ENCODE measurements at places on chromosomes 12 and 14.

- no peak for DNase-seq
These were observed 11.4 kb upstream of the AACS start for GRCh38 chr12:125053821-125054220.

DNA sequence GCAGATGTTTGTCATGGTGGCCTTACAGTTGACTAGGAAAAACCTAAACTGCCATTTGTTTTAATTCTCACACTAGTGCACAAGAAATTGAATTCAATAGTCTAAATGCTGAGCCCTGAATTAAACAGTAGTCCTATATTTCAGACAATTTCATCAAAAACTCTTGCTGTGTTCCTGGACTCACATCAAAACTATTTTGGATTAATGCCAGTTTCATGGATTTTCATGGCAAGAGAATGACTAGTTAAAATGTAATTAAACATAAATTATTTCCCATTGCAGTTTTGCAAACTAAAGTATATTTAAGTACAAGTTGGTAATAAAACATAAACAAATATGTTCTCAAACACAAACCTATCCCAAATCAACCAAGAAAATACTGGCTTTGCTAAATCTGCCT is 468.0 kb upstream of the PRICKLE1 start:
- DNase-seq = no peak

DNA sequence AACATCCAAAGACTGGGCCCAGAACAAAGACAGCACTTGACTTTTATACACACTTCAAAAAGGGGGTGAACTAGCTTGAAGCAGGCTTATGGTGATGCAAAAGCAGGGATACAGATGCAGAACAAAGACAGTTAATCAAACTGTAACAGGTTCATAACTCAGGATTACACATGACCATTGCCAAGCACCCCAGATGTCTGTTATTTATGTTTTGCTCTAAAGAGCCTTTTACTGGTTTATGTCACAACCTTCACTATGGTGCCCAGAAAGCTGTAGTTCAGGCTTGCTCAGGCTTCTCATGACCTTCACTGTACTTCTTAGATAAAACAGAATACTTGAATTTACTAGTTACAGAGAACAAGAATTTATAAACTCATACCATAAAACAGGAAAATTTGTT is 31.7 kb upstream of the SLC38A4 start:
- no peak for DNase-seq

GRCh38 chr14:67583711-67584644 is 16.1 kb downstream of the PIGH start:
- peak; percentile 67 for DNase-seq

DNA sequence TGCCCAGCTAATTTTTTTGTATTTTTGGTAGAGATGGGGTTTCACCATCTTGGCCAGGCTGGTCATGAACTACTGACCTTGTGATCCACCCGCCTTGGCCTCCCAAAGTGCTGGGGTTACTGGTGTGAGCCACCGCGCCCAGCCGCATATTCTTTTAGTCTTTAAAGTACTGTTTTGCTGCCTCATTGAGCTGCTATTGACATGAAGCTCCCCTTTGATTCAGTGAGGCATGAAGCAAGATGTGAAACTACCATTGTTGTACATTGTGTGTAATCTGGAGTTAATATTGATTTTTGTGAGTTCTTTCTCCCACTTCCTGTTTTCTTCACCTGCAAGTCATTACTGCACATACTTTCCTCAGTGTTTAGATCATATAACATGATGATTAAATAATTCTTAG is 80.8 kb downstream of the MNAT1 start:
- DNase-seq = peak; percentile 70

GRCh38 chr14:70045844-70046535 is 142.8 kb downstream of the SLC8A3 start:
- peak; percentile 60 for DNase-seq

DNA sequence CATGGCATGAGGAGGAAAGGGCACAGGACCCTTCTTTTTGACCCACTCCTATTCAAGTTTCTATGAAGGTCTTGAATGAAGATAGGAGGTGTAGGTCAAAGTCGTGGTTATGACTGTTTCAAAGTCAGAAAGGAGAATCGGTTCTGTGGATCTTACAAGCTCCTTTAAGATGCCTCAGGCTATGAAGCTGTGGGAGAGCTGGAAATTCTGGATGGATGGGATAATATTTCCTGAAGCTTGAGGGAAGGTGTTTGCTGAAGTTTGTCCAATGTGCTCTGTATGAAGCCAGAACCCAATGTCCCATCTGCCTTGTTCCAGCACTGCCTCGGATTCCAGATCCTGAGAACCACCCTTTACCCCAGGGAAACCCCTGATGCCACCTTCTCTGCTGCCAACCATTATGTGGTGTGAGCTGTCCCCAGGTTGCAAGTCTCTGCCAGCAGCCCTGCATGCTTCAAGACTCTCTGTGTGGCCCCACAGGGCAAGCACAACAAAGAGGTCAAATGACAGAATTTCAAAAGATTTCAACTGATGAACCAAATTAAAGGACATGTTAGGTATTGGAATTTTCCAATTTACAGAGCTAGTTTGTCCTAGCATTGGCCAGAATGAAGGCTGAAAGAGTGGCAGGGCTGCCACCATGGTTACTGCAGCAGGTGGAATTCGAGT is 472.0 kb downstream of the RGS6 start:
- no peak for DNase-seq

- no peak for DNase-seq
These were observed at the start of gene EFS for GRCh38 chr14:23365036-23365731. EFS (minus strand) TSS chr14:23365172; CDS start chr14:23365025, 147 bp downstream.

GRCh38 chr12:32870716-32871115 is 25.9 kb downstream of the PKP2 start:
- DNase-seq = no peak

- no peak for DNase-seq
These were observed 90.1 kb upstream of the FLRT2 start for GRCh38 chr14:85439696-85440328.

DNA sequence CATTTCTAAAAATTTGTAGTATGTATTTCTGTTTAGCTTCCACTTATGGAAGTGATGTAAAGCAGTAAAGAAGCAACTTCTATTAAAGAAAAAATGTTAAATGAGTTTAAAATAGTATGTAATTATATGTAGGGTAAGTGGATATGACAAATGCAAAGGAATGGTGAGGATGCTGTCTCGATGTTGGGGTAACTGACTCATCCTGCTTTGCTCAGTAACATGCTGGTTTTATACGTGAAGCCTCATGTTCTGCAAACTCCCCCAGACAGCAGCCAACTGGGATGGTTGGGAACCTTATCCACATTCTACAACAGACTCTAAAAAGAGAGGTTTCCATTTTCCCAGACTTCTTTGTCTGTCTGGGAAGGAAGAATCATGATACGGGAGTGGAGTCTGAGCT is 1006.4 kb upstream of the TMEM132C start:
- DNase-seq = no peak

DNA sequence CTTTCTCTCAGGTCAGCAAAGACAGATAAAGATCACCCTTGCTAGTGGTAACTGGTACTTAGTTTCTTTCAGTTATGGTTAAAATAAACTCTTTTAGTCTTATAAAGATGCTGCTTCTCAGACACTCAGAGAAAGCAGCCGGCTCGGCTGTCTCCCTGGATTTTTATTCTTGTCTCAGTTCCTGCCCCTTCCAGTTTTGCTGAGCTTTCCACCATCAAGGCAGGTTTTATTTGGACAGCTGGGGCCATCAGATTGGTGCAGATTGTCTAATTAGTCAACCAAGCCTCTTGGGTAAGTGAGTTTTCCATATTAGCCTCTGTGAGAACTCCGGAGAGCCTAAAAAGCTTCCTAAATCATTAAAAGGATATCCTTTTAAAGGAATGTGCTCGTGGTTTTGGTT is 130.8 kb upstream of the BMP4 start:
- no peak for DNase-seq

DNA sequence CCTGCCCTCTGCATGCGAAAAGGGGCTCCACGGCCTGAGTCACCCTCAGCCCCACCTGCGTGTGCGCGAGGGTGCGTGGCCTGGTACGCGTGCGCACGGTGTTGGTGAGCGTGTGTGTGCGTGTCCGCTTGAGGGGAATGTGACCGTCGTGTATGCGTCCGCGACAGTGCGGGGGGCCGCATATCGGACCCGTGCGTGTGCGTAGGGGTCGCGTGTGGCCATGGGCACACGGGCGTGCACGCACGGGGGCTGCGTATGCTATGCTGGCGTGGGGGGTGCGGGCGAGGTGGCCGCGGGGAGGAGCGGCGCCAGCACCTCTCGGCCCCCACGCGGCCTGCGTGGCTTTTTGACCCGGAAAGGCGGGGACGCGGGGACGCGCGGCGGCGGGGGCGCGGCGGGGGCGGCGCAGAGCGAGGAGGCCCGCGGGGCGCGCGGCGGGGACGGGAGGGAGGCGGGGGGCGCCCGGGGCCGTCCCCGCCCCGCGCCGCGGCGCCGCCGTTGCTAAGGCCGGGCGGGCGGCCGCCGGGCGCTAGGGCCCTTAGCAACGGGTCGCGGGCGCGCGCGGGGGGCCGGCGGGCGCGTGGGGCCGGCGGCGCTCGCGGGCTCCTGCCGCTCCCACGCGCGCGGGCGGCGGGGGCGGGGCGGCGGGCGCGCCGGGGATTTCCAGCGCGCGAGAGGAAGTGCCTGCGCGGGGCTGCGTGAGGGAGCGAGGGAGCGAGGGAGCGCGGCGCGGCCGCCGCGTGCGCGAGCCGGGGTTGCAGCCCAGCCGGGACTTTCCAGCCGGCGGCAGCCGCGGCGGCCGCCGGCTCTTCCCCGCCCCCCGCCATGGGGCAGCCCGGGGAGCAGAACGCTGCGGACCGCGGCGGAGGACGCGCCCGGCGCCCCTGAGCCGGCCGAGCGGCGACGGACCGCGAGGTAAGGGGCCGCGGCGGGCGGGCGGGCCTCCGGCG is at the start of gene TRAF3:
TSS of gene TRAF3 (plus strand) at position 689 of the 950 bp plus-strand sequence. CDS start 92,753 bp downstream, outside the sequence.
- DNase-seq = peak; percentile 94

DNA sequence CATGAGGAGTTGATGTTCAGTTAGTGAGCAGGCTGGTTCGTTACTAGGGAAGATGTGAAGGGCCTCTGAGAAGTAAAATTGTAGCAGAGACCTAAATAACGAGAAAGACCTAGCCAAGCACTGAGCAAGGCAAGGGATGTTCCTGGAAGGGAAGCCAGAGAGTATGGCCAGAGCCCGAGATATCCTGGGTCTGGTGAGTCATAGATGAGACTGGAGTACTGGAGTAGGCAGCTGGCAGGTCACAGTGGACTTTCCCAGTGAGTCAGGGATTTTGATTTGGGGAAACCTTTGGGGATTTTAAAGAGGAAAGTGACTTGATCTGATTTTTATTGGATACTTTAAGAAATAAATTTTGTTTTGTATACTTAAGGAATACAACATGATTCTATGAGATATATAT is 369.0 kb downstream of the DIO2 start:
- no peak for DNase-seq

- no peak for DNase-seq
These were observed 12.5 kb downstream of the RPS6KL1 start for GRCh38 chr14:74910556-74910955.

- DNase-seq = no peak
These were observed 340.6 kb upstream of the SFSWAP start for GRCh38 chr12:131370321-131370720.

GRCh38 chr14:104187121-104187889 is 48.9 kb downstream of the KIF26A start:
- DNase-seq = no peak

All from GM12865 (cell line).